Chondrocyte (in vitro differentiated cells): ENCODE measurements at places on chromosomes 5 and 9.
A peak's percentile ranks its signal among the peaks of the same experiment; 100 is the strongest.

DNA sequence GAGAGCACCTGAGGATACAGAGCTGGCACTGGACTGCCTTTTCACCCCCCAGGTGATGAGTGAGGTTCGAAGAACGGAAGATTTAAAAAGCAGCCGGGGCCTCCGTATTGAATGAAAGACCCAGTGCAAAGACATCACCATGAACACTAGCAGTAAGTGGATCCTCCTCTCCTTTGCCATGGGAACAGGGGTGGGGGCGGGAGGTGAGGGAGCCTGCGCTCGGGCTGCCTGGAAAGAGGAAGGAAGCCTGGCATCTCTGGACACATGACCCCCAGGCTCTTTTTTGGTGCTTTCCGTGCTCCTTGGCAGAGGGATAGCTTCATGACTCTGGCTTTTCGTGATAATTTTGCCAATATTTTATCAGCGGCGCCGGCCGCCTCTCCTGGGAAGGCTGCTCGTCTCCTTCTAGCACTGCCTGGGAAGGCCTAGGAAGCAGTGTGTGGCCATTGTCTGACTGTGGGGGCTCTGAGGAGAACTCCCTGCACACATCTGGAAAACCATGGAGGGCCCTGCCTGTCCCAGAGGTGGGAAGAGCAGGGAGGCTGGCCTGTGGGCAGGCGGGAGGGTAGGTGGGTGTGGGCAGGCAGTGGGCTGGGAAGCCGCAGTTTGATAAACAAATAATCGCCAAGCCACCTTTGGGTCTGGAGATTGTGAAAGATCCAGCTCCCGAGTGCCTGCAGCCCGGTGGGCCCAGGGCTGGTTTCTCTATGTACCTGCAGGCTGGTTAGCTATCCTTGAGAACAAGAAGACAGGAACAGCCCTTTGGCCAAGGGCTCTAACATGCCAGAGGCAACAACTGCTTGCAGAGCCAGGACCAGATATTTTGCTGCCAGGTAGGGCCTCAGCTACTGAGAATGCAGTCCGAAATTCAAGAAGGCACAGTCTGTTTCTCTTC, 911 bp downstream of the ABLIM3 start:
- DNase-seq: no peak

DNA sequence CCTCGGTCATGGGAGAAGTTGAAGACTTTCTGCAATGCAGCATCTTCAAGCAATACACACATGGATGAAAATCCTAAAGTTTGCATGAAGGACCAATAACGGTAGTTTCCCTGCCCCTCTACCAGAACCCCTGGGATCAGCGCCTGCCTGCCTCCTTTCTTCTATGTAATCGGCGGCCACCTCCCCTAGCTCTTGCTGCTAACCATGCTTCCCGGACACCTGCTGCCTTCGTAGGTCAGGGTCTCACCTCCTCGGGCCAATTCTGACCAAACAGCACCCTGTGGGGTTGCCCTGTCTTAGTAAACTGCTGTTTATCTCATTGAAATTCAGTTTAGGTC, 388 bp upstream of the MED10 start:
- no peak for DNase-seq

DNA sequence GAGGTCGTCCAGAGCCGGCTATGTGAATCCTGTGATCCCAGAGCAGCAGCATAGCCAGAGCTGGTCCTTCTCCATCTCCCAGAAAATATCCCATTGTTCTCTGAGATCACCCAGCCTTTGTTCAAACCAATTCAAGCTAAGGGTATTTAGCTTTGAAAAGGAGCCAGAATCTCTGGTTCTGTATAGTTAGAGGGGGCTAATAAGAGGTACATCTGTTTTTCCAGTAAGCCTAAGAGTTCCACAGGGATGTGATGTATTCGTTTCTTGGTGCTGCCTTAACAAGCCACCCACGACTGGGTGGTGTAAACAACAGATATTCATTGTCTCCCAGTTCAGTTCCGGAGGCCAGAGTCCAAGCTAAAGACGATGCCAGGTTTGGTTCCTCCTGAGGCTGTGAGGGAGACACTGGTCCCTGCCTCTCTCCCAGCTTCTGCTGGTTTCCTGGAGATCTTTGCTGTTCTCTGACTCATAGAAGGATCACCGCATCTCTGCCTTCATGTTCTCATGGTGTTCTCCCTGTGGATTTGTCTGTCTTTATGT, 344.8 kb downstream of the MTRR start:
- no peak for DNase-seq

GRCh38 chr9:127447416-127448111, 3.6 kb downstream of the RPL12 start:
- DNase-seq: no peak

DNA sequence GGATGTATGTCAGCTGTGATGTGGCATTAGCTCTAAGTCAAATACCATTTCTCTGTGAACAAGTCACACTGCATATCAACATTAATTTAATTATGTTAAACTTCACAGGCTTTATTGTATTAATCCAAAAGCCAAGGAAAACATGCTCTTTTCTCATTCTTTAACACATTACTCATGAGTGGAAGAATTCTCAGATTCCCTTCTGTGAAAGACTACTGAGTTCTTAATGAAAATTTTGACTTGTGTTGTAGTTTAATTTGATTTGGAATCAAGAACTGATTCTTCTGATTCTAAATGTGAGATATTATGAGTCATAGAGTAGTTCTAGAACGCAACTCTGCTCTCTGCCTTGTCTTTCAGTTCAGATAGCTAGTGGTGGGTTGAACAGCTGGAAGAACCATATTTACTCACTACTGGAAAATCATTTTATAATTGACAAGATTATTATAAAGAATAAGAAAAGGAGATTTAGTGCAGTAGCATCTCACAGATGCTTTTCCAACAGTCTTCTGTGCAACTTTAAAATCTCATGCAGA, 90.6 kb downstream of the VCAN start:
- no peak for DNase-seq

GRCh38 chr5:96699186-96699820, 37.1 kb downstream of the CAST start:
- DNase-seq: no peak

- DNase-seq: no peak
Observed at GRCh38 chr9:89941875-89942274, 337.1 kb downstream of the GADD45G start.

GRCh38 chr9:112777914-112778313, 27.4 kb downstream of the SNX30 start:
- DNase-seq: no peak

DNA sequence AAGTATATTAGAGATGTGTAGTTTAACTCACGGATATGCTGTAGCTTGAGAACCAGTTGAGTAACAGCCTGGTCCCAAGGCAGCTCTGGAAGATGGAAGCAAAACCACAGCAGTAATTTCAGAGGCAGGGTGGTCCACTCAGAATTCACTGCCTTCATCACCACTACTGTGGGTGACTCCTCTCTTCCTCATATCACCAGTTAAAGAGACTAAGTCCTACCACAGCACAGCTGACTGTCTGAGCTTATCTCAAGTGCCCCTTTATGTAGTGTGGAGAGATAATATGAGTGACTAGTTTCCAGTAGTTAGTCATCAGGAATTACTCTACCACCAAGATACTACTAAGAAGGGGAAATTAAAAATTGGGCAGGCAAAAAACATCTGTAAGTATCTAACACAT, 1571.2 kb upstream of the C9orf72 start:
- no peak for DNase-seq

- peak; percentile 87 for DNase-seq
Observed at GRCh38 chr5:44809215-44809955, 638 bp downstream of the MRPS30 start.

DNA sequence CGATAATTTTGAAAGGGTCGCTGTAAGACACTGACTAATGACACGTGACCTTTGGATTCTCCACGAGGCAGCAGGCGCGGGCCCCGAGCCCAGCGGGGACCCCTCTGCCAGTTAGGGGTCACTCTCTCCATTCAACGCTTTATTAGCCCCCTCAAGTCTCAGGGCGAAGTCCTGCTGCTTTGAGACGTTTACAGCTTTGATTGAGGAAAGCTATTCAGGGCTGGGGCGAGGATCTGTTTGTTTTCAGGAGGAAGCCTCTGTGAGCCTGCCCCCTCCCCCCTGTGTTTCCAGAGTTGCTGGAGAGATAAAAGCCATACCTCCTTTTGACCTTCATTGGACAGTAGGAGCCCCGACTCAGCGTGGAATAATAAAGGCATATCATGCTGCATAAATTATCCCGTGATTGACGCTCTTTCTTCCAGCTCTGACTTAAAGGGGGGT, 31.4 kb upstream of the MSX2 start:
- DNase-seq: no peak

DNA sequence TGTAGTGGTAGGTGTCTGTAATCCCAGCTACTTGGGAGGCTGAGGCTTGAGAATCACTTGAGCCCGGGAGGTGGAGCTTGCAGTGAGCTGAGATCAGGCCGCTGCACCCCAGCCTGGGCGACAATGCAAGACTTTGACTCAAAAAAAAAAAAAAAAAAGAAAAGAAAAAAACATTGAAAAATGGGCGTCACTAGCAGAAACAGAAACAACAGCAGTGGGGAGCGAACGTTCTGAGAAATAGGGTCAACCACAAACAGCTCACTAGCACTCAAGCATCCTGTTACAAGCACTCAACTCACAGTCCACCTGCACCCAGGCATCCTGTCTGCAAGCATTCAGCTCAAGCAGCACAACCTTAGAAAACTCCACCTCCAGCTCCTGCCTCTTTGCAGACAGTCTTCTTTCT, 17.2 kb downstream of the TRIM14 start:
- DNase-seq: no peak
